ENCODE measurements at places on chromosomes 7 and 10. TPM values are rescaled to one million over a fixed set of nuclear protein-coding genes. Genes with fewer than 3 reads are reported as not detected.

DNA sequence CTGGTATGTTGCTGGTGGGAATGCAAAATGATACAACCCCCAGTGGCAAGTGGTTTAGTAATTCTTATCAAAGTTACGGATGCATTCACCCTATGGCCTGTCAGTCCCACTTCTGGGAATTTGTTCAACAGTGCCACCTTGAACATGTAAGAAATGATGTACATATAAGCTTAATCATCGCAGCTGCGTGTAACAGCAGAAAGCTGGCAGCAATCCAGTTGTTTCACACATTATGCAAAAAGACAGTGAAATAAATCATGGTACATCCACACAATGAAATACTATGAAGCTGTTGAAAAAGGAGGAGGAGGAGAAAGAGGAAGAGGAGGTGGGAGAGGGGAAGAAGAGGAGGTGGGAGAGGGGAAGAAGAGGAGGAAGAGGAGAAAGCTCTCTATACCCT lies 76.2 kb upstream of the MYL10 start:
- H3K4me1 ChIP-seq, result no peaks in the 10 kb centered on the region
- no peak overlapping the region for H3K4me3 ChIP-seq
- no peak overlapping the region for H3K27ac ChIP-seq
- no peaks in the 10 kb centered on the region for H3K36me3 ChIP-seq

GRCh38 chr10:55653531-55653930 lies 707.5 kb downstream of the ZWINT start:
- no peaks in the 10 kb centered on the region for H3K4me1 ChIP-seq
- no peak for DNase-seq
- H3K4me3 ChIP-seq, result no peak overlapping the region
- H3K27ac ChIP-seq, result no peak overlapping the region
- H3K27me3 ChIP-seq, result no peaks in the 10 kb centered on the region
- no peaks in the 10 kb centered on the region for H3K36me3 ChIP-seq

GRCh38 chr10:118310822-118311221 lies 31.3 kb downstream of the FAM204A start:
- H3K4me3 ChIP-seq, result no peak overlapping the region
- H3K27me3 ChIP-seq, result no peaks in the 10 kb centered on the region
- no peak overlapping the region for H3K27ac ChIP-seq
- no peaks in the 10 kb centered on the region for H3K4me1 ChIP-seq

GRCh38 chr7:78769481-78770101 lies 683.9 kb downstream of the MAGI2 start:
- H3K27ac ChIP-seq, result no peak overlapping the region
- no peak overlapping the region for H3K4me3 ChIP-seq
- no peak for DNase-seq
- H3K4me1 ChIP-seq, result no peaks in the 10 kb centered on the region
- H3K36me3 ChIP-seq, result no peaks in the 10 kb centered on the region

DNA sequence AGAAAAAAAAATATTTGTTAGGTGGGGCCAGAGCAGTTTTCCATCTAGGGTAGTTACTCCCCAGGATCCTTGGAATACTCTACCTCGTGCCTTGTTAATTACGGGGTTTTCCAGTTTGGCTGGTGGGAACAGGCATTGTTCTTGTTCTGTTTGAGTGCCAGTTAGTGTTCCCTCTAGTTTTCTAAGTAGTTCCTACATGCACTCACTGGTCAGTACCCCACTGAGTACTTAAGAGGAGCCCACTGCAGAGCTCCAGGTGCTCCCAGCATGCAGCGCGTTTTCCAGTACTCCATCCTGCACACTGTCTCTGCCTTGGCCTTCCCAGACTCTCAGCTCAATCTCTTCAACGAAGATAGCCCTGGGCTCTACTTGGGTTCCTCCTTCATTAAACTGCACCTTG lies 58.0 kb downstream of the AHCYL2 start:
- H3K4me1 ChIP-seq, result no peaks in the 10 kb centered on the region
- H3K4me3 ChIP-seq, result no peak overlapping the region
- DNase-seq, result no peak
- no peaks in the 10 kb centered on the region for H3K36me3 ChIP-seq
- H3K27me3 ChIP-seq, result no peaks in the 10 kb centered on the region
- no peak overlapping the region for H3K27ac ChIP-seq

DNA sequence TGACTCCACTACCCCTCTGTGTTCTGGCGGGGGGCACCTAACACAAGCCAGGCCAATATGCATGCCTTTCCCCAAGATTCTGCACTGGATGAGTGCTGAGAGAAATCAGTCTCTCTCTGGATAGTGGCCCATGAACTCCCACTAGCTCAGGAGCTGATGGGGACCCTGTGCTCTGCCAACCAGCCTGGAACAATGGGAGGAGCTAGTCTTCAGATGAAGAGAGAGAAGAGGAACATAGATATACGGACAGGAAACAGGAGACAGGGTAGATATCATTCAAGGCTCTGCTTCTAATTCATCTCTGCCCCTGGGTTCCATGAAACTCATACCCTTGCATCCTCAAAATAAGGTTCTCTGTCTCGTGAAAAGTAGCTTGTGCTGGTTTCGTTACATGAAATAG lies 27.9 kb upstream of the PLXNA4 start:
- no peaks in the 10 kb centered on the region for H3K4me1 ChIP-seq
- no peaks in the 10 kb centered on the region for H3K36me3 ChIP-seq
- no peak for DNase-seq
- peaks cover 3% of the 10 kb centered on the region for H3K27me3 ChIP-seq

DNA sequence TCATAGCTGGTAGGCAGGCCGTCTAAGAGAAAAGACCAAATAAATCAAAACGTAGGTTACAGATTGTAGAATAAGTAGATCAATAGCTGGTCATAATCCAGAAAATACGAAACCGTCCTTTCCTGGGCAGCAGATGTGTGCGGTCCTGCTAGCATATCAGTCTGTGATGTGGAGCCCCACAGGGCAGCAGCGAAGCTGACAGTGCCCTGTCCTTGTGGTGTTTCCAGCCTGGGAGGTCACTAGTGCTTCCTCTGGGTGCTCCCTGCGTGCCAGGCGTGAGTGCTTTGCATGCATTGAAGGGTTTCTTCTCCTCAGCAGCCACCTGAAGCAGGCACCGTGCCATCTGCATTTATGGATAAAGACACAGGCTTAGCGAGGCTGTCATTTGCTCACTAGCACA lies 41.7 kb downstream of the IL15RA start:
- DNase-seq, result no peak
- no peak overlapping the region for H3K4me3 ChIP-seq
- H3K36me3 ChIP-seq, result peaks cover 37% of the 10 kb centered on the region
- no peaks in the 10 kb centered on the region for H3K4me1 ChIP-seq

DNA sequence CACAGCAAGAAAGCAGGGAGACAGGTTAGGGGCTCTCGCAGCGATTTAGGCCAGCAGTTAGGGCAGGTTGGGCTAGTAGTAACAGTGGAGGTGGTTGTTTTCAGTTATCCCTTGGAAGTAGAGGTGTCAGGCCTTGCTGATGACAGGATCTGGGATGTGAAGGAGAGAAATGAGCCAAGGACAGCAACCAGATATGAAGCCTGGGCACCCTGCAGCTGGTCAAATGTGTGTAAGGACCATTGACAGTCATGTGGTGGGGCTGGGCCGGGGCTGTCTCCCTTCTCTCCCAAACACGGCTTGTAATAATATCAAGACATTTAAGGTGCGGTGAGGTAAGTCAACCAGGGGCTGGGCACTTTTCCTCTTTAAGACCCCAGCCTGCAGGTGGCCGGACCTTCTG lies 112.5 kb upstream of the IGFBP3 start:
- no peaks in the 10 kb centered on the region for H3K4me1 ChIP-seq
- no peak overlapping the region for H3K27ac ChIP-seq
- DNase-seq, result no peak
- no peak overlapping the region for H3K4me3 ChIP-seq
- H3K36me3 ChIP-seq, result no peaks in the 10 kb centered on the region

DNA sequence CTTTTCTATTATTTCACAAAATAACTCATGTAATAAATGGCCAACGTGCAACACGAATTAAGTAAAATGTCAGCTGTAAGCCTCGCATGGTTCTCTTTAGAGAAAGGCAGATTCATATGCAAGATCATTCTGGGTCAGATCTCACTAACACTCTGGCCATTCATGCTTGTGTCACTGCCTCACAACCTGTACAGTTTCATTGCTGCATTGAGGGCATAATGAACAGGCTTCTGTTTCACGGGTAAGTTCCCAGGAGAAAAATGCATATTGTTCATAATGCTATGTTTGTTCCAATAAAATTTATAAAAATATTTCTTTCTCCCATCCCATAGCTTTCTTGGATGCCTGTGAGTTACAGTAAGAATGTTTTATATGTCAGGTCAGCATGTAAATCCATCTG lies 734.0 kb upstream of the ANKRD30A start:
- DNase-seq, result no peak
- no peaks in the 10 kb centered on the region for H3K36me3 ChIP-seq
- no peaks in the 10 kb centered on the region for H3K4me1 ChIP-seq
- H3K27ac ChIP-seq, result no peak overlapping the region

GRCh38 chr7:101984133-101984879 lies 166.9 kb downstream of the CUX1 start:
- no peak for DNase-seq
- H3K4me3 ChIP-seq, result no peak overlapping the region
- no peaks in the 10 kb centered on the region for H3K36me3 ChIP-seq
- no peak overlapping the region for H3K27ac ChIP-seq
- no peaks in the 10 kb centered on the region for H3K27me3 ChIP-seq

The SLC25A40 gene
- 26.0 TPM for total RNA-seq

The ALOX5 gene
- total RNA-seq, result 12.4 TPM

GRCh38 chr7:38938001-38938485 lies 29.1 kb upstream of the VPS41 start:
- H3K27me3 ChIP-seq, result no peaks in the 10 kb centered on the region
- no peak for DNase-seq
- no peaks in the 10 kb centered on the region for H3K4me1 ChIP-seq

The DEPP1 gene
- not detected for total RNA-seq

Measured in natural killer cell (primary cell).